Activated CD8-positive, alpha-beta memory T cell treated with anti-CD3 and anti-CD28 coated beads for 48 hours (primary cell): ENCODE measurements at places on chromosomes 3 and 15.

DNA sequence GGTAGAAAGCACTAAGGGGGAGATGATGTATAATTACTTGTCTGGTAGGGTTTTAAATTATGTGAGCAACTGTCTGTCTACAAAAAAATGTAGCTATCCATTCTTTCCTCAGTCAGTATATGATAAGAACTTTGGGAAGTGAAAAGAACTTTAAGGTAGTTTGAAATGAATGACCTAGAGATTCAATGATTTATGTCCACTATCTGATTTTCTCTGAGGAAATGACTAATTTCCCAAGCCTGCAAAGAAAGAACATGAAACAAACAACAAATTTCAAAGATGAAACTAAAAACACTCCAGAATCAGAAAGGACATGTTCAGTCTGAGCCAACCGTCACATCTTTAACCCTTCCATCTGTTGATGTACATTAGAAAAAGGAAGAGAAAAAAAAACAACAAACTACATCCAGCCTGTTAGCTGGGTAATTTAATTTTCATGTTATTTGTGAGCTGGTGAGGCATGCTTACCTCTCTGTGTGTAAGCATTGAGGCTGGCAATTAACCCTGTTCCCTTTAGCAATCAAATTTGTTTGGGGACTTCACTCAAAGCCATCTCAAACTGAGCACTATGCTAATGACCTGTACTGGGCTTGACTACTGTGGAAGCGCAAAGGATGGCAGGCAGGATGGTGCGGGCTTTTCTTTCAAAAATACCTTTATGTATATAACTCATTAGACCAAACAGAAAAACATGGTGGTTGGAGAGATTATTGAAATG is 220.1 kb downstream of the TUSC7 start:
- DNase-seq: no peak

GRCh38 chr15:25391971-25392721 is 46.7 kb downstream of the UBE3A start:
- DNase-seq: no peak

DNA sequence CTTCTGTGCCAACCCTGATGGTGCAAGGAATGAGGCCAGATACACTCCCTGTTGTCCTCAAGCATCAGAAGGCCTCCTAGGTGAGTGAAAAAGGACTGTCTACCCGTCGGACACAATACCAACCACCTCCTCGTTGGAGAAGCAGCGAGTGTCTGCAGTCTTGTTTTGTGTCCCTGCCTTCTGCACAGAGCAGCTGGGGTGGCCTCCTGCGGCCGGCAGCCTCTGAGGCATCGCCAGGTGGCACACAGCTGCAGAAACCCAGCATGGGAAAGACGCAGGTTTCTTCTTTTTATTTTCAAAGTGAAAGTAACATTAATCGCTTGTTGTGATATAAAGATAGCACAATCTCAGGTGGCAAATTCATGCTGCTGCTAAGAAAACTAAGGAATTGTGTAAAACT is 509.9 kb downstream of the OCA2 start:
- DNase-seq: no peak

- DNase-seq: no peak
Measured at GRCh38 chr15:31020542-31020941, 29.1 kb upstream of the MTMR10 start.

GRCh38 chr3:43455233-43455632 is 166.6 kb downstream of the ANO10 start:
- no peak for DNase-seq

DNA sequence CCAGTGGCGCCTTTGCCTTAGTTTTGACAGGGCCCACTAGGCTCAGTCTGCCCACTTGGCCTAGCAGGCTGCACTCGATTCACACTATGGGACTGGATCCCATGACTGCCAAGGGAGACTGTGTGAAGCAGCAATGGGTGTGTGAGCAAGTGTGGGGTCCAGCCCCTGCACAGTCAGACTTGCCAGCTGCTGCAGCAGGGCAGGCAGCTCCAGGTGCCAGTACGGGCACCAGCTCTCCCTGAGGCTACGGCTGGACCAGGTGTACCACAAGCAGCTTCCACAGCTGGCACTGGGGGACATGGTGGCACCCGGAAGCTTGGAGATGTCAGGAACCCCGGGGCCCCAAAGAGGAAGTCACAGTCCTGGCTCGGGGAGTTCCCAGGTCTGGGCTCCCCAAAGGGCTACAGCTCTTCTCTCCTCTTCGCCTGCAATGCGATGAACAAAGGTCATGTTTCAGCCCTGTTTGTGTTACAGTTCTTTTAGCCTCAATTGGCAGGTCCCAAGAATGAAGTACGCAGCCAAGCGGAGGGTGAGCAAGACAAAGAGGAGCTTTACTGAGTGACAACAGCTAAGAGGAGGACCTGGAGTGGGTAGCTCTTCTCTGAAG is 67.1 kb downstream of the PIK3CB start:
- DNase-seq: no peak

DNA sequence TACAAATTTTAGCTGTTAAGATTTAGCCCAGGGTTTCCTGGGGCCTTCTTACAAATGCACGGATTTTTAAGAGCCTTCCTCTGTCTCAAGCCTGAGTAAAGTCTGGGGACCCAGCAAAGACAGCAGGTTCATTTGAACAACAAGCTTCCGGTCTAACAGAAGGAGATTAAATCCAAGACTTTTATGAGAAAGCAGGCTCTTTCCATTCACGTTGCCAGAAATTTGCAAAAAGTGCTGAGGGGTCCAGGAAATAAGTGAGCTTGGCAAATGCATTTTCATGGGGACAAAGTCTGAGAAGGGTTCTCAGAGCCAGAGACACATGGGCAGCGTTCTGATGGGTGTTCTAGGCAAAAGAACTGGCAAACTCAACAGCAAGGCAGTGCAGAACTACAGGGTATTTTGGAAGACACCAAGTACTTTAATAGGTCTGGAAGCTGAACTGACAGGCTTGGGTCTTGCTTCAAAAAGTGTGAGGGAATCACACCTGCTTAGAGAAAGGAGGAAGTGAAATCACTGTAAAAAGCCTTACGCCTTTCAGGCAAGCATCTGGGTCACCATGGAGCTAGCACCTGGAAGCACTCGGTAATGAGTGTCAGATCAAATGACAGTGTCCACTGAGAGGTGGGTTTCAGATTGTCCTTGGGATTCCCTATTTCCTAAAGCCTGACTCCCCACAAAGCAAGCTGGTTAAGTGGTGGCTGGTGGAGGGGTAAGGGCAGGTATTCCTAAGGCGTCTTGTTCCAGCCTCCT is 115.8 kb upstream of the ARHGEF3 start:
- DNase-seq: no peak
